Activated naive CD4-positive, alpha-beta T cell (primary cell): ENCODE measurements at places on chromosomes 16 and 17.

DNA sequence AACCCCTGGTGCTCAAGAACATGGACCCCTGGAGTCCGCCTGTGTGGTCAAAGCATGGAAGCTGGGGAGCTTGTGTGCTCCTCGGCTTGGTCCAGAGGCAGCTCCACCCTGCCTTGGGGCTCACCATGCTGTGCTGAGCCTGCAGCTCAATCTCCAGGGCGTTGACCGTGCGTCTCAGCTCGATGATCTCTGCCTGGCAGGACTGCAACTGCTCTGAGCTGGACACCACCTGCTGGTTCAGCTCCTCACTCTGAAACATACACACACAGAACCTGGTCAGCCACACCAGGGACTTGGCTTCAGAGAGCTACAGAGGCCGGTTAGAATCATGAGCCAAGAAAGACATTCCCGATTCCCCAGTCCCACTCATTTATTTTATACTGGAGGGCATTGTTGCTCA is 2.7 kb downstream of the KRT35 start:
- no peak for DNase-seq

DNA sequence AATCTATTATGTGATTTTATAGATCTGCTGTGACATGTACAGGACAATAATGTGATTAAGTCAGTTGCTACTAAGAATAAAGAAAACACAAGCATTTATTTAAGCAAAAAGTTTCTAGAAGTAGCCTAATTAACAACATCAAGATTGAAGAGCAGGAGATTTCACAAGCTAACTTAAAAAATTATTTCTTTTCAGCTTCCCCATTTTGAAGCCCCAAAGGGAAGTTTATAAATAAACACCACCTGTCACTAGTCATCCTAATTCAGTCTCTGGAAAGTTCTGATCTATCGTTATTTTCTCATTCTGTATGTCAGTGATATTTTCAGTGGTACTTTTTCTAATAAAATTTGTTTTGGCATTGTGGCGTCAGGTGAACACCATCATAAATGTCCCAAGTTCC is 8.3 kb downstream of the CAPNS2 start:
- DNase-seq = no peak

GRCh38 chr17:11852912-11853311 is 144.4 kb downstream of the ZNF18 start:
- DNase-seq = no peak

DNA sequence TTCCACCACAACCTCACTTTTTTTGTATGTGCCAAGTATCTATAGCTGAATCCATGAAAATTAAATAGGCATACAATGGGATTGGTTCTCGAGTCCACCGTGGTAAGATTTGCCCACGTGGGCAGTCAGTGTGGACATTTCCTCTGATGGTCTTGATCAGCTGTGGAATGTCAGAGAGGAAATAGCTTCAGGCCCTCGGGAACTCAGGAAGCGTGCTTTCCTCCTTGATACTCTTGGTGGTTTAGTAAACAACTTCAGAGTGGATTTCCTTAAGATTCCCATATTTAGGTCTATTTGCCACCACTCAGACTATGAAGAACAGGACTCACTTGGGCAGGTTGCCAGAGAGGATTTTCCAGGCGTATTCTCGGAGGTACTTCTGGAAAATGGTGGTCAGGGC is 152.5 kb downstream of the VPS53 start:
- DNase-seq = no peak

DNA sequence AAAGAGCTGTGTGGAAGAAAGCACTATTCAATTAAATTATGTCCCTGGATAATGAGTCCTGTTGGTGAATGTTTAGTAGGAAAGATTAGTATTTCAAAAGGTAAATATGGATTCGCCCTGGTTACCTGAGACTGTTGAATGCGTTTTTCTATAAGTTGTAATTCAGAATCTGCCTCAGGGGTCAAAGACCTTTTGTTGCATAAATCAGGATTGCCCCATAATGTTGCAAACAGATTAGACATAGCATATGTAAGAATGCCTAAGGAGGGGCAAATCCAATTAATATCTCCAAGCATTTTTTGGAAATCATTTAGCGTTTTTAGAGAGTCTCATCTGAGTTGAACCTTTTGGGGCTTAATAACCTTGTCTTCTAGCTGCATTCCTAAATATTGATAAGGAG is 70.1 kb upstream of the ARL4D start:
- DNase-seq = no peak

- DNase-seq = no peak
Observed at GRCh38 chr17:52606098-52606497, 447.6 kb upstream of the CA10 start.

DNA sequence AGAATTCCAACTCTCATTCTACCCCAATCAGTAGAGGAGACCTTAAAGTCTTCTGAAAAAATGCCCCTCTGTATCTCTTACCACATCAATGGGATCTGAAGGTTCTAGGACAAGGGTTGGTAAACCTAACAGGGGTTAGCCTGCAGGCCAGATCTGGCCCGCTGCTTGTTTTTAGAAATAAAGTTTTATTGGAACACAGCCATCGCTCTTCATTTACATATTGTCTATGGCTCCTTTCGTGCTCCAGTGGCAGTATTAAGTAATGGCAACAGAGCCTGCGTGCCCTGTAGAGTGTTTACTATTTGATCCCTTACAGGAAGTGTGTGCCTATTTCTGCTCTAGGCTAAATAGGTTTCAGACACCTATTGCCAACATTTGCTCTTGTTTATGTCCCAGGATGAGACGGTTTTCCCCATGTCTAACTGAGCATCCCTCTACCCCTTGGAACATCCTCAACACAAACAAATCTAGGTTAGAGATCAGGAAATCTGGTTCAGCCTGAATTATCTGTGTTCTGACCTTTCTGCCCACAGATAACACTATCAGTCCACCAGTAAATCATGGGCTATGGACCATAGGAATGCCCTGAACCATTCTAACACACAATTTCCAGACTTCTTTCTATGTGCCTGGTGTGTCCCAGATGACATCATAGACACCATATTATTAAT is 44.2 kb upstream of the ERCC4 start:
- no peak for DNase-seq

DNA sequence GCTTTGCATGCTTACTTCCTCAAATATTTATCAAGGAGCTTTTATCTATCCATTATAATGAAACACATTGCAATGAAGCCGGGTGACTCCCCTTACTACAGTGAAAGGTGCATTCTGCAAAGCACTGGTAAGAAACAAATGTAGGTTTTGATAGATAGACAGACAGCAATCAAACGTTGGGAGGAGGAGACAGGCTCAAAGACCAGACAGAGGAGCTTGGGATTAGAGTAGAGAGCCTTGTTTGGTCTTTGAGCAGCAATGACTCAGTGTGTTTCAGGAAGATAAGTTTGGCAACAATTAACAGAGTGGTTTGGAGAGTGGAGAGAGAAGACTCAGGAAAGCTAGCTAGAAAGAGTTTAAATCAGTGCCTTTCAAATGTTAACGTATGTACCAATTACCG is 68.8 kb downstream of the ZNF18 start:
- no peak for DNase-seq

- no peak for DNase-seq
Observed at GRCh38 chr16:47046726-47047523, 73.5 kb upstream of the DNAJA2 start.

- no peak for DNase-seq
Observed at GRCh38 chr17:41957031-41957868, 9.3 kb upstream of the CNP start.

DNA sequence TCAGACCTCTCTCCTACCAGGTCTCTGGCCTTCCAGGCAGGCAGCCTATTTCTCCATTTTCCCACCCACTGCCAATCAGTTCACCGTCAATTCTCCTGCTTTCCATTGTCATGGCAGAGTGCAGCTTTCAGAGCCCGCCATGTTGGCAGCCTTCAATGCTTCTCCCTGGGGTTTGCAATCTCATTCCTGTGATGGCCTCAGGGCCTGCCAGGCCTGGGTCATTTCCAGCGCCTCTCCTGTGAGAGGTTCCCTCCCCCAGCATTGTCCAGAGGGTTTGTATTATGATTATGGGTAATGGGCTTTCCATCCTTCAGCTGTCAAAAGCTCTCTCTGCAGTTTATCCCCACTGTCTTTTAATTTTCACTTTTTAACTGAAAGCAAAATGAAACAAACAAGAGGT is 716.6 kb upstream of the CDH8 start:
- no peak for DNase-seq

- DNase-seq = no peak
Observed at GRCh38 chr17:77555741-77556291, 402.7 kb upstream of the TNRC6C start.

DNA sequence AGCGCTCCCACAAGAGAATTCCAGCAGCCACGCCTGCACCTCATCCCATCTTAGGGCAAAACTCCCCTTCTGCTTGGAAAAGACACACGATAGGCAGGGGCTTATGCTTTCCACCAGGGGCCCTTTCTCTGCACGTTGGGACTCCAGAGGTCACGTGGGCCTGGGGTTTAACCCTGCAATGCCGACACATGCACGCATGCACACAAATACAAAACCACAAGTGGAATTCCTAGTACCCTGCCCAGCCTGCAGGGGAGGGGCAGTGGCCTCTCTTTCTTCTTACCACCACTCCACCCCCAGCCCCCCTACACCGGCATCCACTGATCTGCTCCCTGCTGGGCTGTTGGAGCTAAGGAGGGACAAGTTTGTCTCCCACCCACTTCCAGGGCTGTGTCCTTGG is 16.8 kb upstream of the CCDC182 start:
- no peak for DNase-seq

DNA sequence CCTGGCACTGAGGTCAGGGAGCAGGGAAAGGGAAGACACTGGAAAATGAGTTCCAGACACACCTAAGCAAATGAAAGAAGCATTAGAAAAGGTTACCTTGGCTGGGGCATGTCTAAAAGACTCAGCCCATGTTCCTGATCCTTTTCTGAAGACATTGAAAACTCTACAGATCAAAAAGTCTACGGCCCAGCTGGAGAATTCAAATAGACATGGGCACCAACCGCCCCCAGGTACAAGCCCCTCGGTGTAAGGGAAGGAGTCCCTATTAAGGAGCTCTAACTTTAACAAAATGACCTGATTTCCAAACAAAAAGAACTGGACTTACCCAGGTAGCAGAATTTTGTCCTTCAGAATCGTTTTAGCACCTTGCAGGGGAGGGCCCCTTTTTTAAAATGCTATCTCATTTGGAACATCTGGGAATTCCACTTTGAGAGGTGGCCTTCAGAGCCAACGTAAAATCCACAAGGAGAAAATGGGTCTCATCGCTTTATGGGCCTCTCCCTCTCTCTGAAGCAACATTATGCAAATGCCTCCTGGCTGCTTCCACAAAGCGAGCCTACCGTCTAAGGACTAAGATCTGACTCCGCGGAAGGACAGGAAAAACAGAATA is 43.6 kb upstream of the RBFOX3 start:
- no peak for DNase-seq

DNA sequence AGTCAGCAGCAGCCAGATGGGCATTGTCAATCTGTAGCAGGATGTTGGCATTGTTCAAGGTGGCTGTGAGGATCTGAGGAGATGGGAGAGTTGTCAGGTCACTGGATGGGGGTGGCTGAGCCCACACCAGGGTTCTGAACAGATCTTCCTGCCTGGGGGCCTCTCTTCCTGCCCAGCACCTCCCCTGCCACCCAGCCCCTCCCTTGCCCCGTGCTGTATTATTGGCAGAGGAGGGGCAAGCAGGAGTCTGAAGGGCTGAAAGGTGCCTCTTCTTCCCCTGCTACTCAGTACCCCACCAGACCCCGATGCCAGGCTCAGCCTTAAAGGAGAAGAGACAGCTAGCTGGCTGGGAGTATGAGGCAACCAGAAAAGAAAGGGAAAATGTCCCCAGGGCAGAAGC is 93.0 kb downstream of the GOSR1 start:
- no peak for DNase-seq

GRCh38 chr16:67142342-67142741 is 8.5 kb downstream of the B3GNT9 start:
- no peak for DNase-seq

DNA sequence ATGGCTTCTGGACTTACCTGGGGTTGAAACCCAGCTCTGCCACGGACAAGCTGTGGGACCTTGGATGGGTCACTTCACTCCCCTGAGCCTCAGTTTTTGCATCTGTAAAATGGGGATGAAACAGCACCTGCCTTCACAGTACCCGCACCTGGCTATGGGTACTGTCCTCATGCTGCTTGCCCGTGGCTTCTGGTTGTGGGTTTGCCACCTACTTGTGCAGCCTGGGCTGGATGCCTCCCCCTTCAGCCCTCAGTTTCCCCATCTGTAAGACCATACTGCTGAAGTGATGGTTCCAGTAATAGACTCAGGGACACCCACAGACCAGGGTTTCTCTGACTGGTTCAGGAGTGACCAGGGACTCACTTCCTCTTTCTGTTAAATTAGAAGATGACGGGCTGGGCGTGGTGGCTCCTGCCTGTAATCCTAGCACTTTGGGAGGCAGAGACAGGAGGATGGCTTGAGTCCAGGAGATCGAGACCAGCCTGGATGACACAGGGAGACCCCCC is 9.4 kb downstream of the GLIS2 start:
- DNase-seq = no peak

GRCh38 chr17:39517224-39517623 is 55.9 kb downstream of the CDK12 start:
- DNase-seq = no peak

DNA sequence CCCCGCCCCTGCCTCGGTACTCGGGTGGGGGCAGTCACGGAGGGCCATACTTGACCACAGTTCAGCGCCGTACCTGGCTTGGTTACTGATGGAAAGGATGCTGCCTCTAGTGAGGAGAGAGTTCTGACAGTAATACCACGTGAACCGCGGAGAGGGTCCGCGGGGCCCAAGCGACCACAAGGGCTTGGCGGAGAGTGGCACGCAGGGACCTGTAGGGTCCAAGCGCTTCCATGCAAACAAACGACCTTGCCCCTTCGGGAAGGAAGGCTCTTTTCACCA is 9.2 kb downstream of the KDM6B start:
- no peak for DNase-seq

GRCh38 chr16:951660-952301 is 19.0 kb downstream of the LMF1 start:
- DNase-seq = no peak

GRCh38 chr16:3195975-3196374 is 8.0 kb downstream of the OR1F1 start:
- DNase-seq = no peak

- DNase-seq = no peak
Observed at GRCh38 chr16:54116124-54116655, 170.4 kb downstream of the IRX3 start.

- DNase-seq = no peak
Observed at GRCh38 chr17:41060052-41060604, at the start of gene KRTAP2-3. Gene KRTAP2-3 (minus strand): TSS chr17:41060114. CDS start chr17:41060050, 64 bp downstream.

DNA sequence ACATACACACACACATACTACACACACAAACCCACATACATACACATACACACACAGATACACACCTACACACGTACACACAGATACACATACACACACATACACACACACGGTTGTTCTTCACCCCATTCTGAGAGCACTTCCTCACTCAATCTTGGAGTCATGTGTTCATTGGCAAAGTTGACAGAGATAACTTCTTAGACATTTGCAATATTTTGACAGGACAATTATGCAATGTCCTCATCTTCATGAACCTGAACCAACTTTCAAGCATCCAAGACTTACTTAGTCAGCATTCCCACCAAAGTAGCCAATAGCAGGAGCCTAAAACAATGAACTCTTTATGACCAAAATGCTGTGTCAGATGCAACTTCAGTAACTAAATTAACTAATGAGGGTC is 77.1 kb upstream of the DNAH17 start:
- no peak for DNase-seq
